ENCODE measurements at places on chromosomes 3 and 15.

GRCh38 chr3:177595530-177596188 is 398.4 kb upstream of the TBL1XR1 start:
- no peak for DNase-seq

DNA sequence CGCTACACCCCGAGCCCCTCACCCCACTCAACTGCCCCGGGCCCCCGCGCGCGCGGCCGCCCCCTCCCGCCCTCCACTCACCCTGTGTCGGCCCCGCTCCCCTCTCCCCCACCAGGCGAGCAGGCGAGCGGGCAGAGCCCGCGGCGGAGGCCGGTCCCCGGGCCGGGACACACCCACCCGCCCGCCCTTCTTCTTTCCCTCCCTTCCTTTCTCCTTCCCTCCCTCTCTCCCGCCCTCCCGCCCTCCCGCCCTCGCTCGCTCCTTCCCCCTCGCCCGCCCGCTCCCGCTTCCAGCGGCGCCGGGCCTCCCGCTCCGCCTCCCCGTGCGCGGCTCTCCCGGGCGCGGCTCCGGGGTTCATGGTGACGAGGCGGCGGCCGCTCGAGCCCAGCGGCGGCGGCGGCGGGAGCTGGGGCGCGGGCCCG is at the start of gene CTDSPL:
Gene CTDSPL (plus strand): TSS at position 261 of the 422 bp plus-strand sequence. CDS start 320 bp downstream, outside the sequence.
- no peak for DNase-seq

DNA sequence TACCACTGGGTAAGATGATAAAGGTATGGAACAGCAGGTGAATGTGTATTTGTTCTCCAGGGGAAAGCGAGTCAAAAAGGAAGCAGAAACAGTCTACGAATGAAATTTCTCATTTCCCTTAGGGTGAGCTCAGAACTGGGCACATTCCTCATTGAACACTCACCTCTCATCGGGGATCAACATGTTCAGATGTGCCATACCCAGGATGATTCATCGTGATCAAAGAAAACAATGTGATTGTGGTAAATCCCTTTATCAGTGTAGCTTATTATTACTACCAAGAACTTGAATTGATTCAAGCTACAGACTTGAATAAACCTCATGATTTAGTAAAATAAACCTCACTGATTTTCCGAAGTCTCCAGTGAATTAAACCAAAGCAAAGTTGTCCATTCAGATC is 72.1 kb downstream of the GJD2 start:
- no peak for DNase-seq

DNA sequence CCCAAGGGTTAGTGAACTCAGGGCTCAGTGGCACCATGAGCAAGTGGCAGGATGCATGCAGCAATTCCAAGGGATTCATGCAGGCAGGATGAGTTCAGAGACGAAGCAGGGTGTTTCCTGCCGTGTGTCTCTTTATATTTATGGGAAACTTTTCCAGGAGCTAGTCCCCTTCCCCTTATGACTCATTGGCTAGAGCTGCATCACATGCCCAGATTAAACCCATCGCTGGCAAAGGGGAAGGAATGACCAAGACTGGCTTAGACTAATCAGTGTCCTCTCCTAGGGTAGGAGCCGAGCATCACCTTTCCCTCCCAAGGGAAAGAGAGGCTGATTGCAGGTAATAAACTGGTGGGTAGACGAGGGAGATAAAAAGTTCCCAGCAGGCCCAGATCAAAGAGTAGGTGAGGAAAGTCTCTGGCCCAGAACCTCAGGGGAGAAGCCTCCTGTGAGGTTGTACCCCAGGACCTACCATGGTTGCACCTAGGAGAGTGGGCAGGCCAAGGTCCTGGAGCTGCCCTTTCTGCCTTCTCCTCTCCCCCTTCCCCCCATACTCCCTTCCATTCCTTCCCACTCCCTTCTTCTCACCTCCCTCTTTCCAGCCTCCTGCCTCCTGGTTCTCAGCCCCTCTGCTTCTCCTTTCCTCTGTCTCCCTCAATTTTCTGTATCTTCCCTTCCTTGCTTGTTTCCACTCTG is 67.8 kb upstream of the ITGA11 start:
- DNase-seq, result no peak

DNA sequence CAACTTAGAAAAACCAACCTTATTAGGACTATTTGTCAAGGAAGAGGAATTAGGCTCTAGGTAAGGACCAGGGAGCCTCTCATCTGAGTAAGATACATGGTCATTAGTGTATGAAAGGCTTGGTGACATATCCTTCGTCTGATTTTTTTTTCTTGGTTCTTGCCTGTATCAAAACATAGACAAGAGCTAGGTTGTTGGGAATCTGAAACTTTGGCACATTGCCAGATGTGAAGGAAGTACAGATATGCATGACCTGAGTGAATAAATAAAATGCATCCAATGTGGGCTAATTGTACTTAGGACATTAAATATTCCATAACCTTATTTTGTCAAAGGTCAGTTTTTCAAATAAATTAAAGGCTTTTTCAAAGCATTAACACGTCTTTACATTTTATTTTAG is 151.8 kb downstream of the SYNPR start:
- no peak for DNase-seq

DNA sequence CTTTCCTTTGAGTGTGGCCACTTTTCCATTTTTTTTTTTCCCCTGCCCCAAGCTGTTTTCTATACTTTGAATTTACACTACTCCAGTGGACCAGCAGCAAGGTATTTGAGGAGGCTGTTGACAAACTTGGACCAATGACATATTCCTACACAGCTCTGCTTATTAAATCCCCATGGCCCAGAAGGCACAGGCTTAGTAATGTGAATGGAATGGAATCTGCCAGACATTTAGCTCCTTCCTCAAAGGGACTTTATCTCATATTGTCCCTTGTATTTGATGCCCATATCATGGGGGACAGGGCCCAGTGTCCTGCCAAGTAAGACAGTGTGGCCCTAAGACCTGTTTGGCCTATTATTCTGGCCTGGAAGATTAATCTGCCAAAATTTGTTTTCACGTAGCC is 107.5 kb downstream of the CHCHD6 start:
- no peak for DNase-seq

GRCh38 chr3:66655044-66655443 is 154.2 kb upstream of the LRIG1 start:
- no peak for DNase-seq

DNA sequence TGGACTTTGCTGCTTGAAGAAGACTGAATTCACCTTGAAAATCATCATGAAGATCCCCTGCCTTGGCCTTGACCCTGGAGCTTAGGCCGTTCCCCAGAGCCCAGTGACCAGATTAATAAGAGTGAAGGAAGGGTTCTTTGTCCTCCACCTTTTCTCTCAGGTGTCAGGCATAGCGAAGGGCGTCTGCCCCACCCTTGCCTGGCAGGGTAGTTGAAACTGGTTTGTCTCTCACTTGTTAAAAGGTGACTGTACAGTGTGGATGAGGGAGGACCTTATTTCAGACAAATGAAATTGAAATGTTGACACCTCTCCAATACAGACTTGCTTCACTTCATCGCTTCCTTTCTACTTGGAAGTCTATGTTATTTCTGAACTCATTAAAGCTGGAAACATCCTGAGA is 223.7 kb upstream of the BHLHE40 start:
- DNase-seq, result no peak

DNA sequence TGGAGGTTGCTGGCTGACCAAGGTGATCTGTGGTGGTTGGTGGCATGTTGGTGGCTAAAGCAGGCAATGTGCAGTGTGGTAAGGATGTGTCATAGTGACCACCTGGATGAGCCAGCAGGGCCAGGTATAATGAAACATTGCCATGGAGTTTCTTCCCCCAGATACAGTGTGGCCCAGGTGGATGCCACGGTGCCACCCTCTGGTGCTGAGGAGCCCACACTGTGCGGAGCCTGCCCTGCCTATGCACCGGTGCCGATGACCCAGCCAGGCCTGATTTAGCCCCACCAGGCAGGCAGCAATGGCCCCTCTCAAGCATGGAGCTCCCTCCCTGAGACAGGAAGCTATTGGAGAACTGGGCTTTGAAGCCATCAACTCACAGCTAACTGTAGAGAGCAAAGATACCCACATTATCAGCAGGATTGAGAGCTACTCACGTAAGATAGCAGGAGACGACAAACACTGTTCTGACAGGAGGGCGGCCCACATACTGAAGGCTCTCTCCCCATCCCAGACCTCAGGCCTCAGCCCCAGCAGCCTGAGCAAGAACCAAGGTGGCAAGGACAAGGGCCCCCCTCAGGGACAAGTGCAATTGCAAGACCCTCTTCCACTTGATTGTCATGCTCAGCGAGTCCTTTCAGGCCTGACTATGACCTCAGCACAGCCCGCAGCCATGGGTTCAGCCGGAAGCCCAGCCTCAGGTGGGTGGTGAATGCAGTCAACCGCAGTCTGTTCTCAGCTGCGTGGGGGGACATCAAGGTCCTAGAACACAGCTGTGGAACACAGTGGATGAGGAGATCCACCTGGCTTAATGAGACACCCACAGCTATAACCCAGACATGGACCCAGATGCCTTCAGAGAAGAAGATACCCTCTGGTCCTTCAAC is 82.8 kb upstream of the CDV3 start:
- DNase-seq, result peak; percentile 91

DNA sequence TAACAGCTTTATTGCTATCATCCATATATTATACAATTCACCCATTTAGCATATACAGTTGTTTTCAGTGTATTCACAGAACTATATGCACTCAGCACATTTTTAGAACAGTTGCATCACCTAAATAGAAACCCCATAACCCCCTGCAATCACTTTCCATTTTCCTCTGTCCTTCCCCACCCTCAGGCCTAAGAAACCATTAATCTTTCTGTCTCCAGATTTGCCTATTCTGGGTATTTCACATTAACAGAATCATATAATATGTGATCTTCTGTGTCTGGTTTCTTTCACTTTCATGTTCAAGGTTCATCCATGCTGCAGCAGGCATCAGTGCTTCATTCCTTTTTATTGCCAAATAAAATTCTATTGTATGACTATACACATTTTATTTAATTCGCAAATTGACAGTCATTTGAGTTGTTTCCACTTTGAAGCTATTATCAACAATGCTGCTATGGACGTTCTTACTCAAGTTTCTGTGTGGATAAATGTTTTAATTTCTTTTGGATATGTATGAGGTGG is 39.8 kb downstream of the ADAMTS17 start:
- DNase-seq, result no peak

DNA sequence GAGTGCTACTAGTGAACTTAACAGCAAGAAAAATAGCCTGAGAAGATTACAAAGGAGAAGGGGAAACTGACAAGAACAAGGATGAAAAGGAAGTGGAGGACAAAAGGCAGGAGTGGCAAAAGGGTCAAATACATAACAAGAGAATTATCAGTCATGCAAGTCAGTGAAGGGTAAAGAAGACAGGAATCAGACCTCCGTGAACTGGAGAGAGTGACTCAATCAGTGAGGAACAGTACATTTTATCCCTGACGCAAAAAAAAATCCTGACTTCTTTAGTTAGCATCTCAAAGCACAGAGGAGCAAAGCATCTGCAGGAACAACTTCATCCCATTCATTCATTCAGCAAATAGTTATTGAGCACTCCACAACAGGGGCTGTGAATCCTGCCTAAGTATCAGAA is 97.8 kb downstream of the SST start:
- no peak for DNase-seq

- no peak for DNase-seq
Measured at GRCh38 chr3:21744793-21745192, 6.2 kb downstream of the ZNF385D start.

GRCh38 chr3:15324379-15324808 is 8.0 kb downstream of the SH3BP5 start:
- no peak for DNase-seq

- no peak for DNase-seq
Measured at GRCh38 chr3:77342688-77343087, 302.8 kb downstream of the ROBO2 start.

DNA sequence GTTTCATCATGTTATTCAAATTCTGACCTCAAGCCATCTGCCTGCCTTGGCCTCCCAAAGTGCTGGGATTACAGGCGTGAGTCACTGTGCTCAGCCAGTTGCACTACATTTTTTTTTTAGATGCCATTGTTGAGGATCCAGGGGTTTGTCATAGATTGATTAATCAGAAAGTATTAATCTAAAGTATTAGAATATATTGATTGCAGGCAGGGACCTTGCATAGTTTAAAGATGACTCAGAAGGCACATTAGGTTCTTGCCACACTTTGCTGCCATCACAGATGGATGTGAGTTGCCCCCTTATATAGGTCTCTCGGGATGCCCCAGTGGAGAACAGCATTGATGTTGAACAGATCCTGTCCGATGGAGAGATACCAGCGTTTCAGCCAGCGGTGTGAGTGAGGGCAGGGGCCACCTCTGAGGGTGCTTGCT is 41.1 kb downstream of the IGF1R start:
- DNase-seq, result no peak

DNA sequence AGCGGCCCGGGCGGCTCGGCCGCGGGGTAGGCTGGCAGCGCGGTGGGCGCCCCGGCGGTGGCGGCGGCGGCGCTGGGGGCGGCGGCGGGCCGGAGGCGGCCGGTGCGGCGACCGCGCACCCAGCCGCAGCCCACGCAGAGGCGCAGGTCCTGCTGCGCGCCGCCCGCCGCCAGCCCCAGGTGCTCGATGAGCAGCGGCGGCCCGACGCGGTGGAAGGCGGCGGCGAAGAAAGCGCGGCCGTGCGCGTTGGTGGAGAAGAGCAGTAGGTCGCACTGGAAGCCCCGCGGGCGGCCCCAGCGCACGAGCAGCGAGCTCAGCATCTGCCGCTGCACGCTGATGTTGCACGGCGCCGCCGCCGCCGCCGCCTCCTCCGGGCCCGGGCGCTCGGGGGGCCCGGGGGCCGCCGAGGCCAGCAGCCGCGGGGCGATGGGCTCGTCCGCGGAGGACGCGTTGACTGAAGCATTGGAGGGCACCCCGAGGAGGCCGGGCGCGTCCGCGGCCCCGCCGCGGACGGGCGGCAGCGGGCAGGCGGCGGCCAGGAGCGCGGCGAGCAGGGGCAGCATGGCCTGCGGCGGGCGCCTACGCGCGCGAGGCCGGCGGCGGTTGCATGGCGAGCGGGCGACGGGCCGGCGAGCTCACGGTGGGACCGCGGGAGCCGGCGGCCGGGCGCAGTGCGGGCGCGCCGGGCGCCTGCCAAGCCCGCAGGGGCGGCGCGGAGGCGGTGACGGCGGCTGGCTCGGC is 452 bp downstream of the TMEM158 start:
- peak; percentile 36 for DNase-seq

GRCh38 chr15:68969298-68969697 is 39.0 kb downstream of the SPESP1 start:
- no peak for DNase-seq

DNA sequence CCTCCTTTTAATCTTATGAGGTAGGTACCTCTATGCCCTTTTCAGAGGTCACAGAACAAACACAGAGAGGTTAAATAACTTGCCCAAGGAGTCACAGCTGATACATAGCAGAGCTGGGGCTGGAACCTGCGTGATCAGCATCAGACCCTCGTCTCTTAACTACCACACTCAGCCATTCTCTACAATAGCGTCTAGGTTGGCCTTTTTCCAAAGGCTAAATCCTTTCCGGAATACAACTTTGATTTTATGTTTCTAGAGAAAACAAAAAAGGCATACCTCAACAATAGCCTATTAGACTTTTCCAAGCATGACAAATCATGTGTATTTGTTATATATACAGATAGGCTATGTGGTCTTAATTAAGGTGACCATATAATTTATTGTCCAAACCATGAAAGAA is 187.2 kb downstream of the RORA start:
- no peak for DNase-seq

All from GM06990 (cell line).